Activated T-cell treated with anti-CD3 and anti-CD28 coated beads for 1 hour (primary cell): ENCODE measurements at places on chromosomes 2 and 18.

DNA sequence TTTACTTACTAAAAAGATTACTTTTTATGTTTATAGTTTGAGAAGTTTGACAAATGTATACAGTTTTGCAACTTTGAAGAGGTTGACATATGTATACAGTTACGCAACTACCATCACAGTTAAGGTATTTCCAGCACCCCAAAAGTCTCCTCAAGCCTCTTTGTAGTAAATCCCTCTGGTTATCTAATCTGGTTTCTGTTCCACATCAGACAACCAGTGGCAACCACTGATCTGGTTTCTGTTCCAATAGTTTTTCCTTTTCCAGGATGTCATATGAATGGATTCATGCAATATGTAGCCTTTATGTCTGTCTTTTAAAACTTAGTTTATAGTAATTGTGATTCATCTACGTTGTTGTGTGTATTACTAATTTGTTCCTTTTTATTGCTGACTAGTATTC is 23.5 kb downstream of the IFIH1 start:
- DNase-seq = no peak

DNA sequence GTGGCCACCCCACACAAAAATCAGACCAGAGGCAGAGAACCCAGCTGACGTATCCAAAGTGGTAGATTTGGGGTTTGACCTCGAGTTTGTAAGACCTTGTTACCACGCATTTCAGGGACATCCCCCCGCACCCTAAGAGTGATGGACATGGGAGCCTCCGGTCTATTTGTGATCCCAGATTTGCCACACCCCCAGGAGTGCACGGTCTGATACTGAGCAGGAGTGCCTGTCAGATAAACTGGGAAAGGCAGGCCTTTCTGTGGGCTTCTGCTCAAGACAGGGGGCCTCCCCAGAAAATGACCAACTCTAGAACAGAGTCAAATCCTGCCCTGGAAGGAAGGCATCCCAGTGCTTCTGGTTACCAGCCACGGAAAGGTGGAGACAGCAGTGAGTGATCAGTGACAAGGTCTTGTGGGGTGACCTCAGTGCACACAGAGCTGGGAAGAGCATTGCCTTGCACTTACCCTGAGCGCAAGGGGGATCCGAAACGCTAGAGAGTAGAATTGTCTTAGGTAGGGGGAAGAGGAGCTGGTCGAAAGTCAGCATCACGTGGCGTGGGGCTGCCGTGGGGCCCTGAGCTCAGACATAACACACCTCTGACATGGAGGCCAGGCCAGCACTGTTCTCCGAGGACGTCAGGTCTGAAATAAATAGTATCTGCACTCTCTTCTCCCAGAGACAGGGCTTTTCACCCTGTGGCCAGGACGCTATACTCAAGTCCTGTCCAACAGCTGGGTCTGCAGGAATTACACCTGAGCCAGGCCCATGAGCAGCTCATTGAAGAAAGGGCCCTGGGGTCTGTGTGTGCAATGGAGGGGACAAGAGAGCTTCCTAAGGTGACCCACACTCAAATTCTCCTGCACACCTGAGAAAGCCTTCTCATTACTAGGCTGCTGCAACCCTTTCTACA is 242.4 kb upstream of the SALL3 start:
- DNase-seq = no peak

DNA sequence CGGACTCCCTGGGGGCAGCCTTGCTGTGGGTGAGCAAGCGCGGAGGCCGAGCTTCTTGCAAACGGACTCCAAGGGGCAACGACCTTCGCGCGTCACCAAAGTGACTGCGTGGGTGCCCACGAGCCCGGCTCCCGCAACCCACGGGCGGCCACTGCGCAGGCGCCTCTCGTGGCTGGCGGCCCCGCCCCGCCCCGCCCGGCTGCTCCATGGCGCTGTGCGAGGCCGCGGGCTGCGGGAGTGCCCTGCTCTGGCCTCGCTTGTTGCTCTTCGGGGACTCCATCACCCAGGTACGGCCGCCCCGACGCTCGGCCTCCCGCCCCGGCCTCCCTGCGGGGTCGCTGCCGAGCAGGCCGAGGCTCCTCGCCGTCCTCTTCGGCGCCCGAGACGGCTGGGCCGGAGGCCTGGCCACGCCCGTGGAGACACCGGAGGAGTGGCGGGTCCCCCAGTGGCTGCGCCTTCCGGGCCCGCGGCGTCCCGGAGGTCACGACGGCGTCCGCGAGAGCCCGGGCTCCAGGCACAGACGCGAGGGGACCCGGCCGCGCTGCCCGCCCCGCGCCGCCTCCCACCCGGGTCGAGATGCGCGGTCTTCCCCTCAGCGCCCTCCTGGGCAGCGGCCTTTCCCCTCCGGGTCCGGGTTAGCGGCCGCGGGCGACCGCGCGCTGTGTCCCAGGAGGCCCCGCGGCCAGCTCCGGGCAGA is at the start of gene IAH1:
Gene IAH1 (plus strand): TSS at position 191 of the 697 bp plus-strand sequence. CDS start 16 bp downstream, at position 207.
- peak; percentile 64 for DNase-seq

DNA sequence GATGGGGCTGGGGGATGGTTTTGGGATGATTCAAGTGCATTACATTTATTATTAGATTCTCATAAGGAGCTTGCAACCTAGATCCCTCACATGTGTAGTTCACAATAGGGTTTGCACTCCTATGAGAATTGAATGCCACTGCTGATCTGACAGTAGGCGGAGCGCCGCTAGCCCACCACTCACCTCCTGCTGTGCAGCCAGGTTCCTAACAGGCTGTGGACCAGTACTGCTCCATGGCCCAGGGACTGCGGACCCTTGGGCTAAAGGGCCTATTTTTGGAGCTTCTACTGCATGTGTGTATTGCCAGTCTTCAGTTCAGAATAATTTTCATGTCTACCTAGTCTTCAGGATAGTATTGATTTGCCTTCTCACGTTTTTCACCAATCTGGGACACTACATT is 165.3 kb upstream of the TWIST2 start:
- DNase-seq = no peak

DNA sequence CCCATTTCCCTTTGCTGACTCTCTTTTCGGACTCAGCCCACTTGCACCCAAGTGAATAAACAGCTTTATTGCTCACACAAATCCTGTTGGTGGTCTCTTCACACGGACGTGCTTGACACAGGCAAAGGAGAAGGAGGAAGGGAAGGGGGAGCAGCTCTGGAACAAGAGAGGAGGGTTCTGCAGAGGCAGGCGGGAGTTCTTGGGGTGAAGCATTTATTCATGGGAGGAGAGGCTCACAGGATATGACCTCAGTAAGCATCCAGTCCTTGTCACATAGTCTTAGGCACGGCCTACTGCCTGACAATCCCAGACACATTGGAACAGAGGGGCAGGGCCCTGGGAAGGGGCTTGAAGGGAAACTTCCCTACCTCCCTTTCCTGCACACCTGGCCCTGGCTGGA is 171.7 kb upstream of the HS6ST1 start:
- DNase-seq = no peak
